ENCODE measurements at places on chromosomes 1 and 21. TPM values are rescaled to one million over a fixed set of nuclear protein-coding genes. Genes with fewer than 3 reads are reported as not detected.

- H3K27ac ChIP-seq, result no peak overlapping the region
- peaks cover 2% of the 10 kb centered on the region for H3K36me3 ChIP-seq
- DNase-seq, result no peak
Observed at GRCh38 chr1:58561633-58562032, 15.1 kb upstream of the OMA1 start.

Gene RIPPLY3
- total RNA-seq, result 0.26 TPM

DNA sequence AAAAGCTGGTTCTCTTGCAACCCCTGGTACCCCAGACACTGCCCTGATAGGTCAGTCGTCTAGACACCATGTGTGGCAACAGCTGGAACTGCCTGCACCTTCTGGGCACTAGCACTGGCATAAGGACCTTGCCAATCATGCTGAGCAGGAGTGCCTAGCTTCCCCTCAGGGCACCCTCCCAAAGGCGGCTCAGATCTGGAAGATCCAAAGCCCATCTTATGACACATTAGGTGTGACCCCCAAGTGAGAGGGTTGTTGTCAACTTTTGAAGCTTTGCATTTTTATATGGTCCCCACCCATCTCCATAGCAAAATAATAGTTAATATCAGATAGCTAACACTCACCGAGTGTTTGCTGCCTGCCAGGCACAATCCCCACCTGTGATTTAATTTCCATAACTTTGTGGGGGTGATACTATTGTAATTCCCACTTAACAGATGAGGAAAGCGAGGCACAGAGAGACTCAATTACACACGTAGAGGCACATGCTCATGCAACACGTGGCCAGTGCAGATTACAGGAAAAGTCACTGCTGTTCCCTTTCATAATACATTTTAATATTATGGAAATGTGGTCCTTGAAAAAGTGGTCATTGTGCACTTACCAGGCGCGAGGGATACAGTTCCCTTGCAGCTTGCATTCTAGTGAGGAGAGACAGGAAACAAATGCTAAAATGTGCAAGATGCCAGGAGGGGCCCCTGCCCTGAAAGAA is 25.8 kb downstream of the EXOC8 start:
- H3K36me3 ChIP-seq, result no peaks in the 10 kb centered on the region
- H3K4me3 ChIP-seq, result no peak overlapping the region
- no peak overlapping the region for H3K27ac ChIP-seq
- H3K4me1 ChIP-seq, result no peaks in the 10 kb centered on the region
- no peaks in the 10 kb centered on the region for H3K27me3 ChIP-seq
- DNase-seq, result no peak

Gene JUN
- 36.5 TPM for total RNA-seq

DNA sequence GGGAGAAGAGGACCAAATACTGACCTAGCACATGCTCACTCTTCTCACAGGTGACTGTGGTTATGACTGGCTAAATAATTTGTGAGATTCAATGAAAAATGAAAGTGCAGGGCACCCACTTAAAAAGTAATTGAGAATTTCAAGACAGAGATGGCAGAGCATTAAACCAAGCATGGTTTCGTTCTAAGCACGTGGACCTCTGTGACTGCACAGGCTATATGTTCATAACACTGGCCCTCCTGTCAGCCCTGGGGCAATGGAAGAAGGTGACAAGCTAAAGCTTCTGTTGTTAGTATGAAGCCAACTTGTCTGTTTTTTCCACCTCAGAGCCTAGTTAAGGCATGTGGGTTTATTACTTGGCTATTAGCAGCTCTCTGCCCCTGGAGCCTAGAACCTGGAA is 130.9 kb downstream of the FASLG start:
- H3K27ac ChIP-seq, result no peak overlapping the region
- H3K27me3 ChIP-seq, result peaks cover 12% of the 10 kb centered on the region
- H3K4me1 ChIP-seq, result peaks cover 8% of the 10 kb centered on the region
- no peak for DNase-seq
- no peak overlapping the region for H3K4me3 ChIP-seq

GRCh38 chr1:164440232-164440631 is 118.8 kb upstream of the PBX1 start:
- peaks cover 4% of the 10 kb centered on the region for H3K36me3 ChIP-seq
- no peak overlapping the region for H3K4me3 ChIP-seq
- no peaks in the 10 kb centered on the region for H3K4me1 ChIP-seq
- DNase-seq, result no peak
- H3K27me3 ChIP-seq, result no peaks in the 10 kb centered on the region
- no peak overlapping the region for H3K27ac ChIP-seq

GRCh38 chr21:45615145-45615711 is 28.3 kb upstream of the PCBP3 start:
- peaks cover 32% of the 10 kb centered on the region for H3K4me1 ChIP-seq
- peak; percentile 82 for DNase-seq
- H3K36me3 ChIP-seq, result no peaks in the 10 kb centered on the region
- H3K27me3 ChIP-seq, result peaks cover 4% of the 10 kb centered on the region
- peak overlapping the region; percentile 99 for H3K4me3 ChIP-seq
